Activated naive CD4-positive, alpha-beta T cell treated with Interleukin-2 at 50 U/mL for 16 hours (primary cell): ENCODE measurements at places on chromosomes 5 and 9.
A peak's percentile ranks its signal among the peaks of the same experiment; 100 is the strongest.

GRCh38 chr5:167295681-167296005 lies 995.8 kb upstream of the WWC1 start:
- no peak for DNase-seq

DNA sequence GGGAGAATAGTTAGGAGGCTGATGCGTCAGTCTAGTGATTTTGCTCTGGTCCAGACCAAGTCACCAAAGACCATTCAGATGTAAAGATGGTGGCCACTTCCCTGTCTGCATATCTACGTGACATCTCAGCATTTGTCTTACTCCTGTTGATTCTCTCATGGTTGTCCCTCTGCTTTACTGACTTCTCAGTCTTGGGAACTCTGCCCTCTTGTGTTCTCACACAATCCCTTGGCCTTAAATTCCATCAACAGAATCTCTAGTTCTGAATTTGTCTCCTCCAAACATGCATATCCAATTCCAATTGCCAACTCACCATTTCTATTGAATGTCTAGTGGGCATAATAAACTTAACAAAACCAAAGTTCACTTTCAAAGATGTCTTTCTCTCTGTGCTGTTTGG lies 147.8 kb downstream of the SLC24A2 start:
- no peak for DNase-seq

DNA sequence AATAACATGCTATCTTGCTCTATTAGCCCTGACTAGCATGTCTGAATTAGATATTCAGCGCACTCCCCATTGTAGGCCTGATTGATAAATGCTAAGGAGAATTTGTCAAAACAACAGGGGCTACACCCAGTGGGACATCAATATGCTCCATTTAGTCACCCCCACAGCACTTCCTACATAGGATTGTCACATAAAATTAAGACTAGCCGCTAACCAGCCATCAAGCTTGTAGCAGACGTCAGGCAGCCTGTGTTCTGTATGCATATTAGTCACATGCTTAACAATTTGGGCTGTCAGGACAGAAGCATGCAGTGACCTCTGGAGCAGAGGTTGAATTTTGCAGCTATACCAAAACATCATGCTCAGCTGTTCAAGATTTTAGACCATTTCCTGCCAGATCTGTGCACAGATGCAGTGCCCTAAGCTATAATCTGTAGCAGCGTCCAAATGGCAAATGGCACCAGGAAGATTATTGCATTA lies 197.4 kb upstream of the ISL1 start:
- no peak for DNase-seq

DNA sequence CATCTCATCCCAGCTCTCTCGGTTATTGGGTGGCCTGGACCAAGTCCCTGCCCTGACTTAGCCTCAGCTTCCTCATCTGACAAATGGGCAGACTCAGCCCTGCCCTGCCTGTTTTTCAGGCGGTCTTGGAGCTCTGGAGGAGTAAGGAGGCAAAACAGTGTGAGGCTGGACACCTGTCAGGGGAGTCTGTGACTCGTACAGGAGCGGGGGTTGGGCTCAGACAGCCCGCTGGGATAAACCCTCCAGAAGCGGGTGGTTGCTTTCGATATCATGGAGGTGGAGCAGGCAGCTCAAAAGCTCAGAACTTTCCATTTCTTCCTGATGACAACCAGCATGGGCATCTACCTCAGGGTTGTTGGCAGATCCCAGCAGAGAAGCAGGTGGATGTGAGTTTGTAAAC lies 72.9 kb upstream of the GGTA1 start:
- no peak for DNase-seq

DNA sequence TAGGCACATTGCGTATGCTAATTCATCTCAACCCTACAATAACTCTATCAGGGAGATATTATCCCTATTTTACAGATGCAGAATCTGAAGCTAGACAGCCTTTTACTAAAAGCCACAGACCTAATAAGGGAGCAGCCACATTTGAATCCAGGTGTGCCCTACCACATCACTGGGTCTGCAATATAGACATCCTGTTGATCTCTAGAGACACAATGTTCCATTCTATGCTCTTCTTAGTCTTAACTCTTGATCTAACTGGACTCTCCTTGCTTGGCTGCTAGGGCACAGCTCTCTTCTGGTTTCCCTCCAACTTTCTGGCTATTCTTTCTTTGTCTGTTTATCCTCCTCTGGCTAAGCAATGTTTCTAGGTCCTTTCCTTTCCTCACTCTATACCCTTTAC lies 1.4 kb upstream of the SPATA6L start:
- DNase-seq: no peak

- DNase-seq: peak; percentile 13
These were observed 36.2 kb upstream of the CKS2 start for GRCh38 chr9:89274838-89275237.

GRCh38 chr9:36436909-36437308 lies 36.8 kb upstream of the RNF38 start:
- no peak for DNase-seq

GRCh38 chr9:128494108-128494745 lies 10.3 kb upstream of the GLE1 start:
- no peak for DNase-seq

DNA sequence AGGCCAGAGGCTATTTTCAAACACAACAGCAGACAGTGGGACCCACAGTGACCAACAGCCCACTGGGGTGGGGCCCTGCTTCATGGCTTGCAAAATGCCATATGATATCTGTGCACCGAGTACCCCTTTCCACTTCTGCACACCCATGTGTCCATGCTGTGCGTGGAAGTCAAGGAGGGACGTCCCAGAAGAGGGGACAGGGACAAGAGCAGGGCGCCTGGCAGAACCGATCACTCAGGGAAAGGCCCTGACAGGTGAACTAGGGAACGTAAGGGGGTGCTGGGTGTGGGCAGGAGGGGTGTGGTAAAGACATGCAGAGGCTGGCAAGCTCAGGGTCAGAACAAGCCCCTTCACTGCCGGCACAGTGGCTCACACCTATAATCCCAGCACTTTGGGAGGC lies 7.6 kb upstream of the TTLL11 start:
- DNase-seq: no peak
